ENCODE measurements at places on chromosomes 5 and 9.

- no peak for DNase-seq
Measured at GRCh38 chr9:119240546-119240945, 128.7 kb downstream of the BRINP1 start.

- DNase-seq, result peak; percentile 34
Measured at GRCh38 chr5:175895686-175896102, 24.3 kb downstream of the CPLX2 start.

DNA sequence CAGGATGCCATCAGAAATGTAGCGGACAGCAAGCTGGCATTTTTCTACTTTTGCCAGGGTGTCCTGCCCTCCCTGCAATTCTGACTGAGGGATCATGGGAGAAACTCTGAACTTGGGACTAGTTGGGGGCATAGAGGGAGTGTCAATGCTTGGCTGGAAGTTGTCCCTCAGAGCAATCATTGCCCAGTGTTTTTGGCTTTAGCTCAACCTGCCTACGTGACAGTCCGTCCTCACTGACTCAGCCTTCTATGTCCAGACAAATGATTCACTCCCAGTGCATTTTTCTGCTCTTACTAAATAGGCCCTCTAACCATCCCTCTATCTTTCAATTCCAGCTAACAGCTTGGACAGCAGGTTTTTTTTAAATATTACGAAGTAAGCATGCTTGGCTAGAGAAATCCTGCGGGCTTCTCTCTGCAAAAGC is 627.4 kb downstream of the TLR4 start:
- no peak for DNase-seq

DNA sequence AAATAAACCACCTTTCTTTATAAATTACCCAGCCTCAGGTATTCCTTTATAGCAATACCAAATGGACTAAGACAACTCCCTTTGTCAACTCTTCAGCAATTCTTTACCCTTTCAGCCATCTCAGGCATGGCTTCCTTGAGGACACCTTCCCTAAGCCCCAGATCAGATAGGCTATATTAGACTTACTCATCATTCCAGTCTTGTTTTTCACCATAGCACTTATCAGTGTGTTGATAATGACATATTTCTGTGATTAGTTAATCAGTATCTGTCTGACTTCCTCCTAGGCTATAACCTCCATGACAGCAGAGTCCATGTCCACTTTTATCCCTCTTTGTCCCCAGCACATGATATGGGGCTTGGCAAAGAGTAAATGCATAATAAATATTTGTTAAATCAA is 238.1 kb downstream of the ACTL7B start:
- no peak for DNase-seq

GRCh38 chr5:67014957-67015400 is 181.6 kb downstream of the CD180 start:
- no peak for DNase-seq

DNA sequence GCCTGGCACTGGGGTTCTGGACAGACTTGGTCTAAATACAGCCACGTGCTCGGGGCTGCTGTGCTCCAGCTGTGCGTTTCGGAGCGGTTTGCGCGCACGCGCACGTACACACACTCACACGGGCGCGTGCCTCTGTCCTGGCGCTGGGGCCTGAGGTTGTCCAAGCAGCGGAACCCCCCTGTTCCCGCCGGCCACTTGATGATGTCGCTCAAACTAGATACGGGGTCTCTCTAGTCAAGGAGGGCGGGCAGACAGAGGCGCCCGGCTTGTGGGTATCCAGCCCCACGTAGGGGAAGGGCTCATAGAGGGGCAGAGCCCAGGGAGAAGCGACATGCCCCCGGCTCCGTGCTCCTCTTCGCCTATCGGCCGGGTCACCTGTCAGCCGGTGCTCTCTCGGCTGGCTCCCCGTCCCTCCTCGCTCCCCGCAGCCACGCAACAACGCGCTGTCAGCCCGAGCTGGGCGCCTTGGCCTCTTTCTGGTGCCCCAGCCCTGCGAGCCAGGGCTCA is 8.9 kb downstream of the NR2F1-AS1 start:
- DNase-seq, result no peak

DNA sequence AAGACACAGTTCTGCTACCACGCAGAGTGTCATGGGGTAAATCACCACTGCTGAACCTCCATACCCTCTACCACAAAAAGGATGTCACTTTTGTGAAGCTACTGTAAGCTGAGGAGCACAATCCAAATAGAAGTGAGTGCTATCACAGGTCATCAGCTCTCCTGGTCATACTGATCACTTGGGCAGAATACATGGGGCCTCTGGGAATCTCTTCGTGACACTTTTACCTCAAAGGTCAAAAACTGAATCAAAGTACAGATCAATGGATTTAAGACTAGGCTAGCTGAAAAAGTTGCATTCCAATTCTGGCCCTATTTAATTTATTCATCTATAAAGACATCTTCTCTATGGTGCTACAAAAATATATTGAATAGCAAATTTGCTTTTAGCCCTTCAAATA is 115.5 kb downstream of the MPDZ start:
- DNase-seq, result no peak

DNA sequence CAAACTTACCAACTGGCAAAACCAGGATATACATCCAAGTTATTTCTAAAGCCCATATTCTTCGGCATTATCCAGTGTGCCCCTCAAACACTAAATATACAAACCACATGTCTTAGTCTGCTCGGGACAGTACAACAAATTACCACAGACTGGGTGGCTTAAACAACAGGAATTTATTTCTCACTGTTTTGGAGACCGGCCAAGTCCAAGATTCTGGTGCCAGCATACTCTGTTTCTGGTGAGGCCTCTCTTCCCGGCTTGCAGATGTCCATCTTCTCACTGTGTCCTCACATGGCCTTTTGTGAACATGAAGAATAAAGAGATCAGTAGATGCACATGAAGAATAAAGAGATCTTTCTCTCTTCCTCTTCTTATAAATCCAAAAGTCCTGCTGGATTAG is 12.9 kb upstream of the SLCO6A1 start:
- no peak for DNase-seq

DNA sequence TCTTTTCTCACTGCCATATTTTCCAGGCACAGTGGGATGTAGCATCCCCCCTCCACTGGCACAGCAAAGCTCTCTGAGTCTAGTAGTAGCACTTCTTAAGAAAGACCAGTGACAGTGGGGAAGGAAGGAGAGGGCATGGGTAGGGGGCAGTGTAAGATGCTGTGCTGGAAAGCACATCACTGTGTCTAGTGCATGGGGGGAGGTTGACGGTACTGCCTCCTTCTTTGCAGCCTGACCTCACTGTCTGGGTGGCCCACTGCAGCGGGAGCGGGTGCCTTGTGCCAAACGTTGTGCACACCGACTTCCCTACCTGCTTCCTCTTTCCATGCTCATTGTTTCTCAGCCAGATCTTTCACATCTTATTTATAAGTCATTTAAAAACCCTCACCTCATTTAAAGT is 91.8 kb downstream of the PDE8B start:
- no peak for DNase-seq

DNA sequence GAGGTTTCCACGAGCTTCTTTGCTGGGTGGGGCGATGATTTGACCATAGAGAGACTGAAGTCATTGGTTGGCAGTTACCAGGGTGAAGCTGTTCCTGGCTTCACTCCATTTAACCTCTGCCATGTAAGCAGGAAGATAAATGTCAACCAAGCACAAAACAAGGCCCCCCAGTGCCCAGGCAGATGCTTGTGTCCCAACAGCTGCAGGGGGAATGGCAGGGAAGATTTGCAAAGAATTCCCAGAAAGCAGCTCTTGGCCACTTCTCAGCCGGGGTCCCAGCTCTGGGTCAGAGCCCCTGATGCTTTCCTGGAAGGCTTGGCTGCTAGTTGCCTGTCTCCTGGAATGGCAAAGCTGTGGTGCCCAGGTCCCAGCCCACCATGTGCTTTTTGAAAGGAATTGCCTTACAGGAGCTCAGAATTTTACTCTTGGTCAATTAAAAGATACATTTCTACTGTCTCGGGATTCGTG is 383.4 kb downstream of the ENC1 start:
- DNase-seq, result no peak

- DNase-seq, result no peak
Measured at GRCh38 chr9:120161776-120162175, 418.2 kb downstream of the CDK5RAP2 start.

- no peak for DNase-seq
Measured at GRCh38 chr5:169343766-169344165, 42.8 kb upstream of the SLIT3 start.

DNA sequence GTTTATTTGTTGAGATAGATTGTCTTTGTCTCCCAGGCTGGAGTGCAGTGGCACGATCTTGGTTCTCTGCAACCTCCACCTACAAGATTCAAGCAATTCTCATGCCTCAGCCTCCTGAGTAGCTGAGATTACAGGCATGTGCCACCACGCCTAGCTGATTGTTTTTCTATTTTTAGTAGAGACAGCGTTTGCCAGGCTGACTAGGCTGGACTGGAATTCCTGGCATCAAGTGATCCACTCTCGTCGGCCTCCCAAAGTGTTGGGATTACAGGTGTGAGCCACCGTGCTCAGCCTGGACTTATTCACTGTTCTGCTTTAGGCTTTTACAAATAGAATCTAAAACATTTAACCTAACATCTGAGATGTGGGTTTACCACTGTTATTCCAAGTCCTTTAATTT is 91.3 kb downstream of the COMMD10 start:
- no peak for DNase-seq

- DNase-seq, result no peak
Measured at GRCh38 chr9:123952641-123953495, 22.9 kb upstream of the DENND1A start.

DNA sequence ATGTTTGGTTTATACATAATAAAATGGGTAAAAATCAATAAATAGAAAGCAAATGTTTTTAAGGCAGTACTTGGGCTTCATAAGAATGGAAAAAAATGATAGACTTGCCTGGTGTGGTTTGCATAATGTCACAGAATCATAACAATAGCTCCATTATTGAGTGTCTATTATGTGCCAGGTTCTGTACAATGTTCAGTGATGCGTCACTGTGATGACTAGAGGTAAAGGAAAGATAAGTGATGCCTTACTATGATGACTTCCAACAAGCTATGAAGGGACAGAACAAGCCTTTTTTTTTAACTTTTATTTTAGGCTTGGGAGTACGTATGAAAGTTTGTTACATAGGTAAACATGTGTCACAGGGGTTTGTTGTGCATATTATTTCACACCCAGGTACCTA is 128.8 kb downstream of the TMC1 start:
- DNase-seq, result no peak

- DNase-seq, result no peak
Measured at GRCh38 chr5:132815454-132815853, 2.4 kb downstream of the SOWAHA start.

DNA sequence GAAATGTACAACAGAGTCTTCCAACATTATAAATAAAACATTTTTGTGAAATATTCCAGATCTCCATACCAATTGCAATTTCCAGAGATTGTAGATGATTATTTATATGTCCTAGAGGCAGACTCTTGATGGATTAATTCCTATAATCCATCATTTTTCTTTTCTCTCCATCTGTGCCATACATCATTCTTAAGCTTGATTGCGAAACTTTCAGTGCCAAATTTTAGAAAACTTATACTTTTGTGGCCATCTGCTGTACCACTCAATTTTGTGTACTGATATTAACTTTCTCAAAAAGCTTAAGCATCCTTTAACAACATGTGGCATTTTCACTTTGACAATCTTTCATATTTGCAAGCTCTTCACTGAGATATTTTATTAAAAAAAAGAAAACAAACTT is 446.9 kb downstream of the SEMA5A start:
- DNase-seq, result no peak

DNA sequence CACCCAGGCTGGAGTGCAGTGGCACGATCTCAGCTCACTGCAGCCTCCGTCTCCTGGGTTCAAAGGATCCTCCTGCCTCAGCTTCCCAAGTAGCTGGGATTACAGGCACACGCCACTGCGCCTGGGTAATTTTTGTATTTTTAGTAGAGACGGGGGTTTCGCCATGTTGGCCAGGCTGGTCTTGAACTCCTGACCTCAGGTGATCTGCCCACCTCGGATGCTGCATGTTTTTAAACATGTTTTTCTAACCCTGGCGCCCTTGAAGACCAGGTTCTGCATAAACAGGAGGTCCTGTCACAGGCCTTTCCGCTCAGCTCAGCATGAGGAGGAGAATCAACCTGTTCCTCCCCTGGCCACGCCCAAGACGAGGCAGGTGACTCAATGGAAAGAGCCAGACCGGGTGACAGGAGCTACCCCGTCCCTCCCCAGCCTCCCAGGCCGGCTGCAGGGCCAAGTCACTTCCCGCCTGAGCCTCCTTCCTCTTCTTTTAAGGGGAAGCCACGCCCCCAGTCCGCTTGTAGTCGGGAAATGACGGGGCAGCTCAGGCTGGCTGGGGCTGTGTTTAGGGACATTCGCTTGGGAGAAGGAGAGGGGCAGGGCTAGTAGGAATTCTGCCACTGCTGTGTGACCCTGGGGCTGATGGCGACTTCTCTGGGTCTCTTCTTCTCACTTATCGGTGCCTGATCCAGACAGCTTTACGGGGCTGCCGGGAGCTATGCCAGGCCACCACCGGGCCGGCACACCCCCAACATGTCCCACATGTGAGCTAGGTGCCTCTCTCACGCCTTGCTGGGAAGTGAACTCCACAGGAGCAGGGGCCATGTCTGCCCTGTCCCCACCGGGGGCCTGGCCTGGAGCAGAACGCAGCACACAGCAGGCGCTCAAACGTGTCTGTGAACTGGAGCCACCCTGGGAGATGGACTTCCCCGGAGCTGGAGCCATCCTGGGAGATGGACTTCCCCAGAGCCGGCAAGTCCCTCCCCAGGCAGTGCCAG is 6.1 kb downstream of the NOTCH1 start:
- peak; percentile 92 for DNase-seq

- DNase-seq, result no peak
Measured at GRCh38 chr9:105658351-105658750, 3.9 kb upstream of the TAL2 start.

DNA sequence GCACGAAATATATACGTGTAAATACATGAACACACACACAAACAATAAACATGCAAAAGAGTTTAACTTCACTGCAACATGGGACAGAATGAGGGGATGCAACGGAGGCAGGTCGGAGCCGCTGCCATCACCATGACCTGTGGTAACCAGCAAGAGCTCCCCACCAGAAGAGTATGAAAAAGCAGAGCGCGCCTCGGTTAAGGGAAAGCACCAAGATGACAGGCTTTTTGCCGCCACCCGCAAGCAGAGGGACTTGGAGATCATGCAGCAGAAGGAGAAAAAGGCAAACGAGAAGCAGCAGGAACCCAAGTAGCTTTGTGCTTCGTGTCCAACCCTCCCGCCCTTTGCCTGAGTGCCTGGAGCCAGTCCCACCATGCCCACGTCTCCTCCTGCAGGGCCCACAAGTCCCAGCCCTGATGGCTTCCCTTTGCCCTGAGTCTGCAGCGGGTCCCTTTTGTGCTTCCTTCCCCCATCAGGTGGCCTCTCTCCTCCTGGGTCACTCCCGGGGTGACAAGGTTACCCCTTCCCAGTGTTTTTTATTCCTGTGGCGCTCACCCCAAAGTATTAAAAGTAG is 13.8 kb downstream of the WHRN start:
- no peak for DNase-seq

GRCh38 chr9:134820901-134821300 is 59.7 kb upstream of the FCN2 start:
- no peak for DNase-seq

DNA sequence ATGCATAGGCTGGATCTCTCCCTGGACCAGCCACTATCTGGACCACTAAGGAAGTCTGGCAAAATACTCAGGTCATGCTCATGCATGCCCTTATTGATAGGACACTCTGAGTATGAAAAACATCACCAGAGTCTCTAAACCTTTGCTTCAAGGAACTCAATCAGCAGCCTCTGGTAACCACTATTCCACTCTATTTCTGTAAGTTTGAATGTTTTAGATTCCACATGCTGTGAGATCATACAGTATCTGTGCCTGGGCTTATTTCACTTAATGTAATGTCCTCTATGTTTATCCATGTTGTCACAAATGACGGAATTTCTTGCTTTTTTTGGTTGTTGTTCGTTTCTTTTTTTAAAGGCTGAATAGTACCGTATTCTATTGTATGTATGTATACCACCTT is 68.3 kb downstream of the TARS1 start:
- no peak for DNase-seq
